ENCODE measurements at places on chromosomes 6 and 20.

GRCh38 chr6:25458485-25458884 lies 179.3 kb downstream of the CARMIL1 start:
- no peak for DNase-seq

DNA sequence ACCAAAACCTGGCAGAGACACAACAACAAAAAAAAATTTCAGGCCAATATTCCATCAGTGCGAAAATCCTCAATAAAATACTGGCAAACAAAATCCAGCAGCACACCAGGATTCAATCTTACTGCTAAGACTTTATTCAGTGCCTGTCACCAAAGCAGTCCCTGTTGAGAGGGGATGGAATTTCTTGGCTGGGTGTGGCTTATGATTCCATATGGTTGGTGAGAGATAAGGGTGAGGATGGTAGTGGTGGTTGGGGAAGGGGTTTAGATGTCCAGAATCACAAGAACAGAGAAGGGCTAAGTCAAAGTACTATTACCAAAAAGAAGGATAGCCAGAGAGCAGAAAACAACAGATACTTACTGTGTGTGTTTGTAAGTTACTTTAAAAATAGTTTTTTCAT lies 152.8 kb upstream of the SLC35B3 start:
- no peak for DNase-seq

- no peak for DNase-seq
Observed at GRCh38 chr6:13131935-13132661, 196.2 kb downstream of the TBC1D7 start.

DNA sequence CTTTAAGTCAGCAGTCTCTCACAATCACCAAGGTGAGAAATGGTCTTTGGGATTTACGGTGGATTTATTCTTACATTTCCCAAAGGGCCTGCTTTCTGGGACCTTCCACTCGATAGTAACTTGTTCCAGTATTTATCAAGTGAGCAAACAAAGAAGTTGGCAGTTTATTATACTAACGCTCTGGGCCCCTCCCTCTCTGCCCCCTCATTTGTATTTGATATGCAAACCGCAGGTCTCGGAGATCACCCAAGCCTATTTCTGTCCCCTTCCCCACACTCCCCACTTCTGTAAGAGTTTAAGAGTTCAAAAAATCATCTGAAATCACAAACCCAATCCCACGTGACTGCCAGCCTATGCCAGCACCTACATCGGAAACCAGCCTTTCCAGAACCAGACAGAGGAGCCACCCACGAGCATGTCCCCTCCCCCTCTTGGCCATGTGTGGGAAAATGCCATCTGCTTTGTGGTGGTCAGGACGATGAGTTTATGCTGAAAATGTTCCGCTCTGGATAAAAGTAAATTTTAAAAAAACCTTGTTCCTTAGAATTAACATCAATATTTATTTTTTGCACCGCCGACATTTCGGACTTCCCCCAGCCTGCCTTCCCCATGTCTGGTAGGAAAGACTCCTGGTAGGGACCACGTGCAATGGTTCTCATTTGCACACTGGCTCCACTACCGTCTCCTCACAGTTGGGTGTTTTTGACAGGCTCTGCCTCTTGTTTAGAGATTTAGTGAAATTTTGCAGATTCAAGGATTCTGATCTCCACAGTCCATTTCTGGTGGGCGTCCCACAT lies 281.0 kb downstream of the TFAP2C start:
- DNase-seq, result no peak

- no peak for DNase-seq
Observed at GRCh38 chr6:147218797-147219196, 14.6 kb downstream of the STXBP5 start.

- DNase-seq, result no peak
Observed at GRCh38 chr6:79301290-79301689, 66.8 kb upstream of the HMGN3 start.

DNA sequence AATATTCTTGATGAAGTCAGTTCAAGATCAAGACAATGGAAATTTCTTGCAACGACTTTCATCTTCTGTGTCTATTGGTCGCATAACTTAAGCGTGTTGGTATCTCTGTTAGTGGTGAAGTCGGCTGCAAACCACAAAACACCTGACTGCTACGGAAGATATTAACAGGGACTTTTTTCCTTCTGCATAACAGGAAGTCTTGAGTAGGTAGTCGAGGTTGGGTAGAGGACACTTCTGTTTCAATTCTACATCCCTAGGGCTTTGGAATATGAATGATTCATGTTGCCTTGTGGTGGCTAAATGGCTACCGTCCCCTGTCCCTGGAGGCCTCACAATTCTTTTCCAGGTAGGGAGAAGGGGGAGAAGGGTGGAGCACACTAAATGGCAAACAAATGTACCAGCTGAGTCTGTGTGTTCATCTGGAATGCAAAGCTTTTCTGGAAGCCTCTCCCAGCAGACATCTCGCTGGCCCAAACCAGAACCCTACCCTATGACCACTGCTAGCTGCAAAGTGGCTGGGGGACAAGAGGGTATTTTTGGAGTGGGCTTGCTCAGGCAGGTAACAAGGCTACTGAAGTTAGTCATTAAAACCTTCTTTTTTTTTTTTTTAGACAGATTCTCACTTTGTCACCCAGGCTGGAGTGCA lies 34.6 kb upstream of the NKX2-2 start:
- DNase-seq, result no peak

DNA sequence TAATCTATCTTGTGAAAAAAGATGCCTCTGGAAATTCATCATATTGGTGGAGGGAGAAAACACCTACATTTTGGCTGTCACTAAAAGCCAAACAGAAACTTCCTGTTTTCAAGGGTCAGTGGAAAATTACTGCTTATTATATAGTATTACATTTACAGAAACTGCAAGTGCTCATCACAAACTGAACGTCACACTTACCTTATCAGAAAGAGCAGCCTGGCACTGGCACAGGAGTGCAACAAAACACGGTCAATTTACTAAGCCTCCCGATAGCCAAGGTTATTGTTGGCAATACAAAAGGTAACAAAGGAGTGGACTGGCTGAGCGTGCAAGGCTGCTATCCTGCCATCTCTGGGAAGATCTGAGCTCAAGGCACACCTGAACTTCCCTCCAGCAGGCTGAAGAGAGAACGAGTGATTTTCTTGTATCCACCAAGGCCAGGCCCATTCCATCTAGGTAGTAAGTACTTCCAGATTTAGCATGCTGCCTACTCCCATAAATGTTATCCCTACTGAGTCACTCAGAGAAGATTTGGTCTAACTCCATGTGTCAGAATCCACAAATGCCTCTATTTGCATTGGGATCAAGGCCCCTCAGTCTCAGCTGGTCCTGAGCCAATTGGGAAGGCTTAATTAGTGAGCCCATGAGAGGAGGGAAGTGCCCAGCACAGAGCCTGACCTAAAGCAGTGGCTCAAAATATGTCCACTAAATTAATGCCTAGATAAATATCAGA lies 399.8 kb downstream of the BTBD9 start:
- DNase-seq, result no peak

DNA sequence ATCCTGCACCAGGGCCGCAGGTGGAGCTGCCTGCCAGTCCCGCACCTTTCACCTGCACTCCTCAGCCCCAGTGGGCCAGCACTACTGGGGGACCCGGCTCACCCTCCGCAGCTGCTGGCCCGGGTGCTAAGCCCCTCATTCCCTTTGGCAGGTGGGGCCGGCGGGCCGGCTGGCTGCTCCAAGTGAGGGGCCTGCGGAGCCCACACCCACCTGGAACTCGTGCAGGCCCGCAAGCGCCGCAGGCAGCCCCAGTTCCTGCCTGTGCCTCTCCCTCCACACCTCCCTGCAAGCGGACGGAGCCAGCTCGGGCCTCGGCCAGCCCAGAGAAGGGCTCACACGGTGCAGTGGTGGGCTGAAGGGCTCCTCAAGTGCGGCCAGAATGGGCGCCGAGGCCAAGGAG lies 199.0 kb upstream of the HS3ST5 start:
- no peak for DNase-seq

- no peak for DNase-seq
Observed at GRCh38 chr6:111951497-111952085, 78.3 kb upstream of the FYN start.

- no peak for DNase-seq
Observed at GRCh38 chr6:9744119-9744518, 670.8 kb downstream of the TFAP2A start.

- no peak for DNase-seq
Observed at GRCh38 chr6:35794536-35795452, 2.3 kb downstream of the CLPS start.

DNA sequence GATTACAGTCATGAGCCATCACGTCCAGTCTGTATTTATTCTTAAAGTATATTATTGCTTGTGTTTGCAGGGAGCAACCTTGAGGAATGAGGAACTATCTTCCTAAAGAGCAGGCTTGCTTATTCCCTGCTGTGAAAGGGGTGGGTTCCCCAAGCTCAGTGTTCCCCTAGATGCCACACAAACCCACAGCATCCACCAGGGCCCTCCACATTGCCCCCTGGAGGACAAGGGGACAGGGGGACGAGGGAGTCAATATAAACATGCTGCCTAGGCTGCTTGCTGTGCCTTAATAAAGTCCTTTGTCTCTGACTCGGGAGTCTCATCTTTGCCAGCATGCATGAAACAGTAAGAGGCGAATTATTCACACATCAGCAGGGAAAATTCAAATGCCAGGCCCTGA lies 8.0 kb upstream of the IDH3B start:
- DNase-seq, result no peak

- DNase-seq, result peak; percentile 81
Observed at GRCh38 chr20:32018269-32019155, 8.3 kb downstream of the CCM2L start.

- DNase-seq, result no peak
Observed at GRCh38 chr20:47501116-47501481, 588 bp upstream of the NCOA3 start.

GRCh38 chr20:63319164-63320040 lies 26.4 kb downstream of the COL20A1 start:
- no peak for DNase-seq

DNA sequence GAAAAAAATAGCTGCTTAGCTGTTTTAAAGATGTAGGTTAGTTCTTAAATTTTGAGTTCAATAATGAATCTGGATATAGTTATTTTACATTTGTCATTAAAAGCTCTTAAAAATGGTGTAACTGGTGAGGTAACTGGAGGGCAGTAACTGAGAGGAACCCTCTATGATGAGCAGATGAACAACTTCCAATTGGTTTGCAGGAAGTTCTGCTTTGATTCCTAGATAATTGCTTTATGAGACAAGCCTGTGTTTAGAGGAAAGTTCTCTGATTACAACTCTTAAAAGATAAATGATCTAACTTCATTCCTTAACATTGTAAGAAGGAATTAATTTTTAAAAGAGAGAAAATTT lies 8.5 kb downstream of the MYLIP start:
- no peak for DNase-seq

DNA sequence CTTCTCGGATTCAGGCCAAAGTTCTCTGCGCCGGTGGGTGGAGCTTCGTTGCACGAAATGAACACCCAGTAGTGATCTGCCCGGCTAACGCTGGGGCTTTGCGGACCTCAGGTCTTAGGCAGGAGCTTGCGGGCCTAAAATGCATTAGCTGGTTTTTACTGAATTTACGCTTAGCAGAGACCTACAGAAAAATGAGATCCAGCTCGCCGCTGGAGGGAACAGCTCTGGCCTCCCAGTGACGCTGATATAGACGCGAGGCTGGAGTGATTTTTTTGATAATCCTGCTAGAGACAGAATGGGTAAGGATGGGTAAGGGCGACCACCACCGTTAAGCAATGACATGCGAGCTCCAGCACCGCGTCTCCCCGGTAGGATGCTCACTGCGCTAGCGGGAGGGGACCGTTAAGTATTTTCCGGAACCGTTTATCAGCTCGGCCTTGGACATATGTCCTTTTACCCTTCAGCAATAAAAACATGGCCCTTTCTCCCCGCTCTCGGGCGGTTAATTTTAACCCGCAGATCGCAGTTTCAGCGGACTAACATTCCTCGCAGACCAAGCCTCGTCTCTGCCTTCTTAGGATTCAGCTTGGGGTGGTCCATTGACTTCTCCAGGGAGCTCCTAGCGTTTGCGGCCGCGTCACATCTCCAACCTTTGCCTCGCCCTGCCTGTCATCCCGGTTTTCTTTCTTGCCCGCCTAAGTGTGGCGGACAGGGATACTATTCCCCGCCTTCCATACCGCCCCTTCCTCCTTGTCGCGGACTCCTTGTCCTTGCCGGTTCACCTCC lies 109.3 kb downstream of the GPX5 start:
- DNase-seq, result no peak

GRCh38 chr20:59728722-59729430 lies 124.5 kb downstream of the PHACTR3 start:
- no peak for DNase-seq

- DNase-seq, result no peak
Observed at GRCh38 chr6:157884756-157885155, 61.7 kb downstream of the SNX9 start.

All from NCI-H1417 treated with DMSO at 0.1 percent for 48 hours (cell line).